ENCODE measurements at places on chromosomes 5 and 9. TPM values are rescaled to one million over a fixed set of nuclear protein-coding genes. Genes with fewer than 3 reads are reported as not detected.

DNA sequence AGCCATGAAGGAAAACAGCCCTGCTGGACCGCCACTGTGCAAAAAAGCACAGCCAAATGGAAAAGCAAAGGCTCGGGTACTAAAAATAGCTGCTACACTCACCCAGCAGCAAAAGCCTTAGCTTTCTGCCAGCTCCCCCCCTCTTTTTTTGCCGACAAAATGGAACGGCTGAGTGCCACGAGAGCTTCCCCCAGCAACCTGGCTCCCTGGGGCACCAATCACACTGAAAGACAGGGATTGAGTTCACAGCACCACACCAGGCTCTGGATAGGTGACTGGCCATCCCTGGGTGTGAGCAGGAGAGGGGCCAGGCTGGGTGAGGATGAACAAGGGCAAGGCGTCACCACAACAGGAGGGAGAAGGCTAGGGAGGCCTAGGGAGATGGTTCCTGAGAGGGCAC is 66.7 kb downstream of the SIL1 start:
- peak; percentile 69 for DNase-seq

GRCh38 chr5:42908509-42909488 is 97.1 kb upstream of the SELENOP start:
- peak; percentile 90 for DNase-seq

DNA sequence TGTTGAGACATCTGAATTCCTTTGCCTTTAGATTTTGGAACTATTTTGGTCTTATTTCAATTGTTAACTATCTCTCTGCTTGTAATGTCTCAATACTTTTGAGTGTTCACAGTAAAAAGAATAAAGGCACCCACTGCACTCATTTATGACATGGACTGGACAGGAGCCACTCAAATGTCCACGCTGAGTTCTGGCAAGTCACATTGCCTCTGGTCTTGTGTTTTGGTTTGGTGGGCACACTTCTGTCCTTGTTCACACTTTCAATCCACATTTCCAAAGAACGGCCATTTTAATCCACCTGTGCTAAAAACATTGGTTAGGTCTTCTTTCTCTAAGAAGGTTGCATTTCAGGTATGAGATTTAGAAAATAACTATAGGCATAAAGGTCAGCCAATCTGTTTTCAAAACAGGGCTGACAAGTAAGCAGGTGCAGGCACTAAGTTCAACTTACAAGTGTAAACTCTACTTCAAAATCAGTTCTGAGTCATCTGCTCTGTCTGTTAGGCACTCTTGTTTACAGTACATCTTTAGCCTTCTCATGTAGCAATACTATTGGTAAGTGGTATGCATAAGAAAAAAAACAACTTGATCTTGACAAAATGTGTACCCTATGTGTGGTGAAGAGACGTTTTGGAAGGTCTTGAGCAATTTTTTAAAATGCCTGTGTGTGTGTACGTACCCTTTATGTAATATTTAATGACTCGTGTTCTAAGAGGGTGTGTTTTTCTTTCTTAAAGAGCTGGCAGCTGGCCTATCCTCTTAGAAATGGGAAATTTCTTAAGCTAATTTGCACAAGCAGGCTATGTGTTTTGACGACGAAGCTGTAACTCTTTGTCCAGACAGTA is 31.5 kb upstream of the ZFAND5 start:
- no peak for DNase-seq

DNA sequence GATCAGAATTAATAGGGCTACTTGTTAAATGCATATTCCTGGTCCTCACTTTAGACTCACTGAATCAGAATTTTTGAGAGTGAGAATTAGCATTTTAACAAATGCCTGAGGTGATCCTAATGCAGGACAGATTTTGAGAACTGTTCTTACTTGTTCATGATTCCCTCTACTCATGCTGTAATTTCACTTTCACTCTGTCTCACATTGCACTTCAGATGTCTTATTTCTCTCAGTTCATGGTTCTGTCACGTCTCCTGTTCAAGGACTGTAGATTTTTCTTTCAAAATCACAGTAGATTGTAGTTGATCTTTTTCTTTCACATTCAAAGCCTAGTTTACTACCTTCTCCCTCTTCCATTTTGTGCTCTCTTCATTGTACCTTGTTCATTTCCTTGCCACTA is 54.3 kb downstream of the ADGRV1 start:
- no peak for DNase-seq

GRCh38 chr5:57094753-57095683 is 78.8 kb upstream of the GPBP1 start:
- no peak for DNase-seq

DNA sequence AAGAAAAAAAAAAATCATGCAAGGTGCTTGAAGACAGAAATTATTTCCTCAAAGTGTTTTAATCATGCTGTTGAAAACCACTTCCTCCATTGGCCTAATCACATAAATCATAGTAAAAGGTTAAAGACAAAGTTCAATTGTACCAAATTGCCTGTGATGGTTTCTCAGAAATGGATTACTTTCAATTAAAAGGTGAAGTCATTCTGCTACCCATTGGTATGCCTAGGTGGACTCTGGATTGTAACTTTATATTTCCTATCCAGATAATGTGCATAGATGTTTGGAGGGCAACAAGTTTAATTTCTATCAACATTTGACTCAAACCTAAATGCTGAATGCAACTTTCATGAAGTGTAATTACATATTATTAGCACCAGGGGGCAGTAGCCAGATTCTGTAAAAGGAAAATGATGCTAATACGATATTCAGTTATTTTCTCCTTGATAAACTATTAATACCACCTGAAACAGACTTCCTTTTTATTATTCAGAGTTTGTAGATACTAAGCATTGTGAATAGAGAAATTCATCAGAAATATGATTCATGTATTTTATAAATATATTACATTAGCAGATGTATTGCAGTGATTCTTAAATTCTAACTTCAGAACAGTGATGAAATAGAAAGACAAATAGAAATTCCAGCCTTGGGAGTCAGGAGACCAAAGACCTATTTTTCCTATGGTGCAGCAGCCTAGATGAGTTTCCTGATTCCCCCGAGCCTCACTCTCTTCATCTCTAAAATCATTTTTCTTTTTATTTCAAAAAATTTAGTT is 148.2 kb downstream of the CAAP1 start:
- DNase-seq: no peak

DNA sequence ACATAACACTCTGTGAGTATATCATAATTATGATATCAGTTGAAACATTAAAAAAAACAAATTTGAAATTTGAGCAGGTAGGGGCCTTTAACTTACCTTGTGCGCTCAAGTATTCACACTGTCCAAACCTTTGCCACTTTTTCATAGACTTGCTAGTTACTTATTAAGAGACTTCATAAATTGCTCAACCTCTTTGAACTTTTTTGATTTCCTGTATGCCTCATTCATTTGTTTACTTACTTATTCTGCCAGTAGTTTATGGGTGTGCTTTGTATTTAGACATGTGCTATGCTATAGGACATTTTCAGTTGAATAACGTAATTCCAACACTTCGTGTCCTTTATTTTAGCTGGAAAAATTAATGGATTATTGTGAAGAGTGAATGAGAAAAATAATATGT is 204.8 kb downstream of the HCN1 start:
- DNase-seq: no peak

DNA sequence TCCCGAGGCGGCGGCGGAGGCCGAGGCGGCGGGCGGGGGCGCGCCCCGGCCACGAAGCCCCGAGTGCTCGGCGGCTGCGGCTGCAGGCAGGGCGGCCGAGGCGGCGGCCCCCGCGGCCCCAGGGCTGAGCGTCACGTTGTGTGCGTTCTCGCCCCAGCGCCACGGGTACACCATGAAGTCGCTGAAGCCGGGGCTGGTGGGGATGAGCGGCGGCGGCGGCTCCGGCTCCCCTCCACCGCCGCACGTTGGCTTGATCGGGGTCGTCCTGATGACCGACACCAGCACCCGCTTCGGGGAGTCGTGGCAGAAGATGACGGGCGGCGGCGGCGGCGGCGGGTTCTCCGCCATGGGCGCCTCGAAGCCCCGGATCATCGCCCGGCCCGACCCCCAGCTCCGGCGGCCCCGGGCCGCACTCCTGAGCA is 498 bp downstream of the ZNF367 start:
- DNase-seq: no peak

- DNase-seq: no peak
These were observed 145.0 kb upstream of the SLC28A3 start for GRCh38 chr9:84485539-84485938.

DNA sequence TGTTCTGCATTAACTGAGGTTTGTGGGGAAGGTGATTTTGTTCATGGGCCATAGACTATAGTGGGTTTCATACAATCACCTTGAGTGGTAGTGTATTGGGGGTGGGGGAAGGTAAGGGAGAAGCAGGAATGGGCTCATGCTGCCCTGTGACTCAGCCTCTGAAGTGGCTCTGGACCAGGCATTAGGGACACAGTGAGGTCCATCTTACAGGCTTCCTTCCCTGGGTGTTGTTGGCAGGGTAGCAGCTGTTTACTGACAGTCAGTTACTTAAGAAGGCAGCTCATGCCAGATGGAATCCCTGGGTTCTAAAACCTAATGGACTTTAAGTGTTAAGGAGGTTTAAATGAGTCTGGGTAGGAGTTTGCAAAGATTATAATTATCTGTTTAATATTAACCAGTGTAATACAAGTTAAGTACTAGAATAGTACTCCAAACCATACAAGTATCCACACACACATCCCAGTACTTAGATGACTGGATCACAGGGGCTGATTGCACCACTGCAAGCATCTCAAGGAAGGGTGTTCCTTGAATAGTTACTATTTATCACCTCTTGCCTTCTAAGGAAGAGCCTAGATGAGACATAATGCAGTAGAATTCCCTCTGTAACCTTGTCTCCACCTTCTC is 59.3 kb downstream of the CAST start:
- DNase-seq: no peak

DNA sequence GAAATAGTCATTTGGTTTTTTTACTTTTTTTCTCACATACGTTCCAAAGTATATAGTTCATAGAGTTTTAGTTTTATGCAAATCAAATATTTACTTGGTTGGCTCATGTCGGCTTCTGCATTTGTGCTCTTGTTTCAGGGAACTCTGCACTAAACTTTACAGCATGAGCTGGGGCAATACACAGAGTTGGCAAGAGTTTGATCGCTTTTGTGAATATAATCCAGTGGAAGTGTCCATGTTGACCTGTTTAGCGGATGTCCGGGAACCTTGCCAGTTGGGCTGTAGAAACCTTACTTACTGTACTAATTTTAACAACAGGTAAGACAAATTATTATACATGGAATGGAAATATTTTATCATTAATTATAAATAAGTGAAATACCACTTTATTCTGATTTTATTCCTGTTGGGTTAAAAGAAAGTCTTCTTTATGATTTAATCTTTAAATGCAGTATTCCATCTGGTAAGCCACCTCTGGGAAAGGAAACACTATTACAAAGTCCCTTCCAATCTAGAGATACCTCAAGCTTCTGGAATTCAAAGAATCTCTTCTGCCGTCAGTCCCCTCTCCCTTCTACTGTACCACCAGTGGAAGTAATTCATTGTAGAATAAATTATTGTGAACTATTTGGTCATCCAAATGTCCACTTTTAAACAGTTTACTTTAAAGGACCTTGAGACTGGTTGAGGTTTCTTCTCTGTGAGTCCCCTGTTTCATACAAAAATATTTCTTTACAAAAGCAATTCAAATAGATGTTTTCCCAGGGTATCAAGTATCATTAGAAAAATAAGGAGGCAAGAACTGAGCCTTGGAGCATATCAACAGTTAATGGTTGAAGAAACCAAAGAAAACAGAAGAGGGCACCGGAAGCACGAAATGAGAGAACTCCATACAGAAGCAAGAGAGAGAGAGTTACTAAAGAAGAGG is 45.2 kb upstream of the GLIPR2 start:
- no peak for DNase-seq

GRCh38 chr5:148532969-148533670 is 121.2 kb downstream of the HTR4 start:
- DNase-seq: no peak

- no peak for DNase-seq
These were observed 94.9 kb upstream of the NR4A3 start for GRCh38 chr9:99726758-99727157.

DNA sequence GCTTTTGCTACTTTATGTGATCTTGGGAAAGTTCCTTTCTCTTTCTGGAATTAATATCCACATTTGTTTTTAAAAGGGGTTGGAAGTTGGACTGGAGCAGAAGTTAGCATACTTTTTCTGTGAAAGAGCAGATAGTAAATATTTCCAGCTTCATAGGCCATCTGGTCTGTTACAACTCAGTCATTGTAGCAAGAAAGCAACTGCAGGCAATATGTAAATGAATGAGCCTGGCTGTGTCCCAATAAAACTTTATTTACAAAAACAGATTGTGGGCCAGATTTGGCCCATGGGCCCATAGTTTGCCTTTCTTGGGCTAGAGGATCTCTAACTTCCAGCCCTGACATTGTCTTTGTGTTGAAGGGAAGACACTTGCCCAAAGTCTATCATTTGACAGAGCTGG is 104.4 kb downstream of the ACTL7B start:
- no peak for DNase-seq

GRCh38 chr5:41345295-41345694 is 132.0 kb upstream of the C6 start:
- DNase-seq: no peak

GRCh38 chr9:120676767-120677402 is 37.4 kb downstream of the MEGF9 start:
- no peak for DNase-seq

GRCh38 chr5:100516285-100516684 is 18.9 kb upstream of the FAM174A start:
- no peak for DNase-seq

DNA sequence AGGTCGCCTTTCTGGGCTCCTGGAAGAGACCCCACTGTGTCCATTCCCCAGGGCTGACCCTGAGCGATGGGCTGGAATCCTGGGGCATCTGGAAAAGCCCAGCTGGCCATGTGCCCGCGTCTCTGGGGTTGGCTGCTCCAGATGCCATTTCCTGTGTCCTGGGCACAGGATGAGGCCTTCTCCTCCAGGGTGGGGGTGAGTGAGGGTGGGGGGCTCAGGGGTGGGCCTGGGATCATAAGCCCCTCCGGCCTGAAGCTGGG is 30.7 kb downstream of the PAEP start:
- DNase-seq: no peak

AGXT2 gene
- not detected for polyA plus RNA-seq

IRX2 gene
- not detected for polyA plus RNA-seq

SH3PXD2B gene
- 16.6 TPM for polyA plus RNA-seq

UBE2QL1 gene
- 2.1 TPM for polyA plus RNA-seq

EQTN gene
- polyA plus RNA-seq: 1.0 TPM

GLIPR2 gene
- polyA plus RNA-seq: 13.6 TPM

BICD2 gene
- polyA plus RNA-seq: 18.6 TPM

JAKMIP2 gene
- 7.0 TPM for polyA plus RNA-seq

Measured in ovary (tissue), 10 donors.